Putamen (tissue), 1 donor: ENCODE measurements at places on chromosomes 3 and 15.

DNA sequence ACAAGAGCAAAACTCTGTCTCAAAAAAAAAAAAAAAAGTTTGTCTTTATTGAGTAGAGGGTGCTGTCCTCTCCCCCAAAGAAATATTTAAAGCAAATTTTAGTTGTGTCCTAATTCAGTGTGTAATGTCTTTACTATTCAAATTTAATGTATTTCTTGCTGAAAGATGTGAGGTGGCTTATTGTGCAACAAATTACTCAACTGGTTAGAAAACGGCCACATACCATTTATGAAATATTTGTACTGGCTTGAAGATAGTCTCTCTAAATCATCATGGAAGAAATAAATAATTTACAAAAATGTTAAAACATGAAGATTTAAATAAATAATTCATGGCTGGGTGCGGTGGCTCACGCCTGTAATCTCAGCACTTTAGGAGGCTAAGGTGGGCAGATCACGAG lies 63.0 kb downstream of the SLTM start:
- no peak for DNase-seq

DNA sequence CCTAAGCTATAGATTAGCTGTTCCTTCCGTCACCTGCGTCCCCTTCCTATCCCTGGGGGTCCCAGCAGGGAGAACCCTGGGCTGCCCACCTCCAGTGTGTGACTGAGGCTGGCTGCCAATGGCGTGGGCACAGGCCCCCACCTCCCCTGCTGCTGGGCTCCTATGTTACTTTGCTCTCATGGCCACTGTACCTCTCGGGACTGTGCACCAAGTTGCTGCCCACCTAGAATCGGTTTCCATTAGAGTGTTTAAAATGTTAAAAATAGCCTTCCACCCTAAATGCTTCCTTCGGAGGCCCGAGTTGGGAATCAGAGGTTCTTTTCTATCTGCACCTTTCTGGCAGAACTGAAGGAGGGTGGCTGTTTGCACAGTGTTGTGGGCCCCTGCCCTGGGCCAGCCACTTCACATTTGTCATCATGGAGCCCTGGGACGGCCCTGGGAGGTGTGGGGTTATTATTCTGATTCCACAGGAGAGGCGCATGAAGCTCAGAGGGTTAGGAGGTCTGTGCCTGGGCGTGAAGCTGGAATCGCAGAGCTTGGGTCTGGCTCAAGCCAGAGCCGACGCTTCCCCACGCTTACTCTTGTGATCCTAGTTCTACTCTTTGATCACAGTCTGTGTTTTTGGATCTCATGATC lies 29.1 kb downstream of the IRAK2 start:
- no peak for DNase-seq

DNA sequence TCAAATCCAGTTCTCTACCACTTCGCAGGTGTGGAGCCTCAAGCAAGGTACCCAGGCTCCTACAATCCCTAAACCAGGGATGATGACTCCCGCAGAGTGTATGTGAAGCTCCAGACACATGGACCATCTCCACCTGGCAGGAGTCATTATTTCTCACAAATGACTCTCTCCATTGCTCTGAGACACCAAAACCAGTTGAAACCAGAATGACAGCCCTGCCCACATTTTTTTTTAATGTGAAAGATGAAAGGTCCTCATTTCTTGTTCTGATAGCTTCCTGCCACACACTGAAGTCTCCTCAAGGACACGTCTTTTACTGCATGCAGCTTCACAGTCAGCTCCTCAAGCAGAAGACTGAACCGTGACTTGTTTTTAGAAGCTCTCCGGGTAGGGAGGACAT lies 61.4 kb upstream of the ZBTB38 start:
- DNase-seq, result no peak

GRCh38 chr15:73387507-73388255 lies 18.9 kb upstream of the HCN4 start:
- no peak for DNase-seq

- no peak for DNase-seq
These were observed 60.9 kb downstream of the SCN10A start for GRCh38 chr3:38755130-38755529.

DNA sequence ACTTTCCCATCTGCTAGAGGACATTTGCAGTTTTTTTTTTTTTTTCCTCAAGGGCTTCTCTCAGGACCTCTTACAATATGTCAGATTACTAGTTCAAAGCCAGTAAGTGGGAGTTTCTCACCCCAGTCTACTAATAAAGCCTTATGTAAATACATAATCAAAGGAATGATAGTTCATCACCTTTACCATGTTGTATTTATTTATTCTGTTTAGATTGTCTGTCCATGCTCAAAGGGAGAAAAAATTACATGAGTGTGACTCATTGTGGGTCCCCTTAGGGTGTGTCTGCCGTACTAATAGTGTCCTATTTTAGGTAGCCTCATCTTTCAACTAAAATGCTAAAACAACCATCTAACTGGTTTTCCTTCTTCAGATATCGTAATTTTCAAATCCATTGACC lies 917.6 kb downstream of the EPHA3 start:
- DNase-seq, result no peak

- DNase-seq, result no peak
These were observed 896.9 kb downstream of the IGSF11 start for GRCh38 chr3:118137778-118138177.
